Kasumi-1 (cell line): ENCODE measurements at places on chromosomes 6 and 20.
A peak's percentile ranks its signal among the peaks of the same experiment; 100 is the strongest.

- no peak for DNase-seq
Observed at GRCh38 chr6:119736296-119737021, 386.9 kb upstream of the MAN1A1 start.

GRCh38 chr6:170429450-170429849 lies 122.9 kb downstream of the FAM120B start:
- DNase-seq: no peak

- no peak for DNase-seq
Observed at GRCh38 chr6:35808688-35809087, 3.5 kb downstream of the LHFPL5 start.

GRCh38 chr20:39016506-39016905 lies 54.4 kb downstream of the DHX35 start:
- no peak for DNase-seq

GRCh38 chr6:162099685-162100084 lies 627.9 kb downstream of the PRKN start:
- peak; percentile 70 for DNase-seq

DNA sequence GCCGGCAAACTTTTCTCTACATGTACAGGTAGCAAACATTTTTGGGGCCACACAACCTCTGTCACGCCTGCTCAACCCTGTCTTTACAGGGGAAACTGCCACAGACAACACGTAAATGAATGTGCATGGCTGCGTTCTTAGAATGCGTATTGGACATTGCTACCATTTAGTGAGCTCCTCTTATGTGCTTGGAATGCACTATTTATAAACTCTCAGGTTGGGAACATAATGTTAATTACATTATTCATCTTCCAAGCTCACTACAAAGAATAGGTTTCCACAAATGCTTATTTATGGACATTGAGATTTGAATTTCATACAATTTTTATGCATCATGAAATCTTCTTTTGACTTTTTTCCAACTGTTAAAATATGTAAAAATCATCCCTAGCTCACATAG lies 92.0 kb upstream of the RPS6KA2 start:
- DNase-seq: no peak

- DNase-seq: no peak
Observed at GRCh38 chr20:10649797-10650160, 24.0 kb downstream of the JAG1 start.

GRCh38 chr6:9116026-9116425 lies 680.7 kb upstream of the SLC35B3 start:
- peak; percentile 47 for DNase-seq

DNA sequence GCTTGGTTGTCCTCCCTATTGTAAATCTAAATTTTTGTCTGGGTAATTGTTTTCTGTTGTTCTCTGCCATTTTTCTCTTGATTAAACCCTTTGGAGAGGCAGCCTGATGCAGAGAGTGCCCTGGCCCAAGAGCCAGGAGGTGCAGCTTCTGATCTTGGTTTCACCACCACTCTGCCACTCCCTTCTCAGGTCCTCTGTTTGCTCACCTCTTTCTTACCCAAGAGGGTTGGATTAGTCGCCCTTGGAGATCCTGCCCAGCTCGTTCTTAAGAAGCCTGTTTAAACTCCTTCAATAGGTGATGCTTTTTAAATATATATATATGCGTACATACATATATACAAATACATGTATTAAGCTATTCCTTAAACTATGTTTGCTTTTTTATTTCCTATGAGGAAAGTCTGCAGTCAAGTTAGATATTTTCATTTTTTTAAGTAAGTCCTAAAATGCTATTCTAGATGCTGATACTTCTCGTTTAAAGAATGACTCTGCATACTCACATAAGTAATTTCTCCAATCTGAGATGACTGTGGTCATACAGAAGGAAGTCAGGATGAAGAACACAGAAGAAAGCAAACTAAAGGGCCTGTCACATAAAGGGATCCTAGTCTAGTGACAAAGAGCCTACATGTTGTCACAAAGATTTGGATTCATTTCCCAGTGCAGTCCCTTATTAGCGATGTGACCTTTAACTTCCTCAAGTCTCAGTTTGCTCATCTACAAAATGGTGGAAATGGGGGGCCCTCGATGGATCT lies 19.9 kb downstream of the TPD52L1 start:
- DNase-seq: no peak

- DNase-seq: no peak
Observed at GRCh38 chr6:157240960-157241311, 82.4 kb downstream of the TMEM242 start.

GRCh38 chr6:93272211-93272610 lies 147.1 kb downstream of the EPHA7 start:
- no peak for DNase-seq

DNA sequence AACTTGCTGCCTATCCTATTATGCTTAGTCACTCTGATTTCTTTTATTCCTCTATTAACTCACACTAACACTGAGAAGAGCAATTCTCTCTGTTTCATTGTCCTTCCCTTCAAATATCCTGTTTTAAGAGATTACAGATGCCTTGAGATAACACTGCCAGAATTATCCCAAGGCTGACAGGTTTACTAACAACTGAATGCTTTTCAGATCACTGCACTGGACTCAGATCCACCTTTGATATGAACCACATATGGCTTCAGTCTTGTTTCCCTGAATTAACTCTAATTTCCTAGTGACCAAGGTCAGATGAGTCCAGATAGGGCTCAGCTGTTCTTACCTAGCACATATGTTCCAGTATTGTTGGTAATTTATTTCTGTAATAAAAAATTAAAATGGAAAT lies 633.1 kb downstream of the GRIK2 start:
- DNase-seq: no peak

DNA sequence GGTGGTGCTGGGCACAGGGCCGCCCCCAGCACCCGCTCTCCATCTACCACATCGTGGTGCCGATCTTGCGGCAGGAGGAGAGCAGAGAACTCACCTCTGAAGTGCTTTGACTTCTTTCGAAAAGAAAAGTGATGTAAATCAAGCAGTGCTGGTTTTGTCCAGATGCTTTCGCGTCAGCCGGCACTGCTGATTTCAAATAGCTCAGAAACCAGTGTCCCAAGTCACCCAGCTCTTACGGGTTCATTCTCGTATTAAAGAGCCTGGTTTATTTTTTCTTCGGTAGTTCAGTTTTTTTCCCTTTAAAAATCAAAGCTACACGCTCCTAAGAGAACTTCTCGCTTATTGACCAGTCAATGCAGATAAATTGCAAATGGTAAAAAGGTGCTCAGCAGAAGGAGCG lies 32.1 kb downstream of the MYT1 start:
- DNase-seq: no peak

DNA sequence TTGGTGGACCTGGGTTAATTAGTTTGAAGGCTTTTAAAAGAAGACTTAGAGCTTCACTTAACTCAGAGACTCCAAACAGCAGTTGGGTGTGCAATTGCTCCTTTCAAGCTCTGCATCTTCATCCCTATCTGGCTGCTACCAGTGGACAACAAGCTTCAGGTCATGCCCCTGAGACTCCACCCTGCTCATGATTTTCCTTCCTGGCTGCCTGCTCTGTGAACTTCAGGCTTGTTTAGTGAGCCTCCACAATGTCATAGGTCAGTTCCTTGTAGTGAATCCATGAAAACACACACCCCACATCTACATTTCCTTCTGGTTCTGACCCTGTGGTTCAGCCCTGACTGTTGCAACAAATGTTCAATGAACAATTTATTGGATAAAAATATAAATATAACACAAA lies 61.1 kb upstream of the MARCKS start:
- no peak for DNase-seq

DNA sequence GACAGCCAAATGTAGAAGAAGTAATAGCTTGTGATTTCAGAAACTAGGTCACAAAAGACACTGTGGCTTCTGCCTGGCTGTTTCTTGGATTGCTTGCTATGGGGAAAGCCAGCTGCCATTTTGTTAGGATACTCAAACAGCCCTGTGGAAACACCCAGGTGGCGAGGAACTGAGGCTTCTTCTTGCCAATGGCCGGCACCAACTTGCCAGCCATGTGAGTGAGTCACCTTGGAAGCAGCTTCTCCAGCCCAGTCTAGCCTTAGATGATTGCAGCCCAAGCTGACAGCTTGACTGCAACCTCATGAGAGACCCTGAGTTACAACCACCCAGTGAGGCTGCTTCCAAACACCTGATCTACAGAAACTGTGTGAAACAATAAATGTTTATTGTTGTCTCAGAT lies 11.9 kb upstream of the KIAA1755 start:
- DNase-seq: no peak

DNA sequence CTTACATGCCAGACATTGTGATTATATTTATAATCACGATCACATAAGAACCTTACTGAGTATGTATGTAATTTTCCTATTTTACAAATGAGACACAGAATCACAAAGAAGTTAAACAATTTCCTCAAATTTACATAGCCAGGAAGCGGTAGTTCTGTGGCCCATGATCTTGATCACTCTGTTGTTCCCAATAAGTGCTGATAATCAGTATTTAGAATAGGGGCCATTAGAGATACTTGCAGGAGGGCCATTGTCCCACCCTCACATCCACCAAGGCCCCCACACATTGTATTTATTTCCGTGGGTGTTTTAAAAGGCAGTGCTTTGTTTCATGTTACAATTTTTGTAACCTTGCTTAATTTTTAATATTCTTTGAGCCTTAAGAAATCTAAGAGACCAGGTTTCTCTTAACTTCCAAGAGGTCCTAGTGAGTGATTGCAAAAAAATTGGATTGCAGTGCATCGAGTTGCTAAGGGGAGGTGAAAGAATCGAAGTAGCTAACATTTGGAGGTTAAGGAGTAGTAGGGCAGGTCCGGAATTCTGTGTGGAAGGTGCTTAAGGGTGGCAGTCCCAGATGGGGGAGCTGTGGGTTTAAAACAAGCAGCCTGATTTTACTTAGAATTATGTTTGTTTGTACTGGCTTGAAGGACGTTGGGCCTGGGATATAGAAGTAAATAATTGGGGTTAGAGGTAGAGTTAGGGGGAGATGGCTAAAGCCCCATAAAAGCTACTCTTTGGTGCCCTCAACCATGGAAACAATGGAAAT lies 339.4 kb downstream of the CDKAL1 start:
- no peak for DNase-seq

- DNase-seq: no peak
Observed at GRCh38 chr6:39301606-39302005, 12.6 kb downstream of the KCNK17 start.

DNA sequence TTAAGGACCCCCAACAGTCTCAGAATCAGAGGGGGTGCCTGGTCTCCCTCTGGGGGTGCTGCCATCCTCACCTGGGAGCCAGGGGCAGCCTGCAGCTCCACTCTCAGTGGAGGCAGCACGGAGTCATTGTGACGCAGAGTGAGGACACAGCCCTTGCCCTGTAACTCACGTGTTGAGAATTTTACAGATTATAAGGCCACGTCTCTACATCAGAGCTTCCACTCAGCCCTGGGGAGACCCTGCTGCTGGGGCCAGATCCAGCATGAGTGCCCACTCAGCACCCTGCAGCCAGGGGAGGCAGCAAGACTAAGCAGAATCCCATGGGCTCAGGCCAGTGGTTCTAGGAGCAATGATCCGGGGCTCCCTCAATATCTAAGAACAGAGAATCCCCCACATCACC lies 137.4 kb upstream of the AFDN start:
- no peak for DNase-seq

- no peak for DNase-seq
Observed at GRCh38 chr6:33857932-33858475, 54.2 kb upstream of the MLN start.

GRCh38 chr6:47905717-47906116 lies 123.9 kb downstream of the OPN5 start:
- no peak for DNase-seq

- DNase-seq: no peak
Observed at GRCh38 chr20:3987296-3987695, 28.1 kb downstream of the RNF24 start.

GRCh38 chr6:63529498-63529897 lies 42.8 kb upstream of the LOC128125822 start:
- DNase-seq: no peak

DNA sequence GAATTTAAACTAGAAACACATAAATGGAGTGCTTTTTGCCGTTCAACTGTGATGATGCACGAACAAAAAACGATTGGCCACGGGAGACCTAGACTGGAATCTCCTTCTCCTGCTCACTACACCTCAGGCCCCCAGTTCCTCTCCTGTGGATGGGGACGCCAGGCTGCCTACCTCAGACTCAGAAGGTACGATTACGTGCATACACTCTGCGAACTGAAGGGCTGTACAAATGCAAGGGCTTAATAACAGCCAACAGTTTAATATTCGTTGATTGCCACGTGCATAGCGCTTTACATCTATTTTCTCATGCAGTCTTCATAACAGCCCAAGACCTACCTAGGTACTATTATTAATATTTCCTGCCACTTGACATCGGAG lies 495 bp upstream of the ARMC2 start:
- DNase-seq: no peak

- DNase-seq: no peak
Observed at GRCh38 chr6:154995254-154996015, at the start of gene TIAM2. TIAM2 (plus strand) TSS chr6:154995315; CDS start chr6:155129224, 133,909 bp downstream.

DNA sequence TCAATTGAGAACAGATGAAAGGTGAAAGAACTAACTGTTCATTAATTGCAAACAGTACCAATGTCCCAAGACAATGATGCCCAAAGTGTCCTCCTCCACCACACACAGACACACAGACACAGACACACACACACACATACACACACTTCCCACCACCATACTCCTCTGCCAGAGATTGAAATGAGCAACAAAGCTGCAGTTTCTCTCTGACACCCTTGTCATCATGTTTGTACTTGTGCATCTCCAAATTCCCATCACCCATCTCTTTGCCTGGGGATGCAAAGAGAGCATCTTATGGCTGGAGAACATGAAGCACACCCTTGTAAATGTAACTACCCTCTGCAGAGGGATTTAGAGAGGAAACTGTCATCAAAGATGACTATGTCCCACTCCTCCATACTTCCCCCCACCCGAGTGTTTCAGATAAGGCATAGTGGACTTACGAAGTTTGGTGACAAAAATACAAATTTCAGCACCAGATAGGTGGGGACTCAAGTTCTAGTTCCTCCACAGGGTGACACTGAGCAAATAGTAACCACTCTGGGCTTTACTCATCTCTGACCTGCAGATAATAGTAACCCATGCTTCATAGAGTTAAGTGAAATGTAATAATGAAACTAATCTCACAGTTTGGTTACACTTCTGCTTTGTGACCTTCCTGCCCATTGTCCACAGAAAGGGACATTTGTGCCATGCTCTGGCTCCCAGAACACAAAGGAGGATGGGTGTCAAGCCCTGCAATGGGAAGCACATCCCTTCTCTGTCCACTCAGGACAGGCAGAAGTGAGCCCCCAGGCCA lies 8.7 kb downstream of the MAFB start:
- DNase-seq: no peak
